GM12878 (cell line): ENCODE measurements at places on chromosomes 4 and X.

DNA sequence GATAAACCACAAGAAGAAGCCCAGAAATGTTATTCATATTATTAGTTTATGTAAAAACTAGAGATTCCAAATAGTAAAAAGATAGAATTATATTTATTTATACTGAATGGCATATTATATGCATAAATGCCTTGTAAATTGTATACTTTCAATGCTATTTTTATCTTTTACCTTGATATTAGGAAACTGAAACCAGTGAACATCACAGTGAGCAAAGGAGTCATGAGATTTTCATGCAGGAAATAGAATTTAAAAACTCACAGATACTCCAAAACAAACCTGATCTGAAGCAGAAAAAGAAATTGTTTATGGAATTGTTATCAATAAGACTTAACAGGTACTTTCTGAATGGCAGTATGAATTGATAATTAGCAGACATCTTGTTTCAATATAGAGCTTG, 207.3 kb upstream of the CENPE start:
- no peak for DNase-seq

DNA sequence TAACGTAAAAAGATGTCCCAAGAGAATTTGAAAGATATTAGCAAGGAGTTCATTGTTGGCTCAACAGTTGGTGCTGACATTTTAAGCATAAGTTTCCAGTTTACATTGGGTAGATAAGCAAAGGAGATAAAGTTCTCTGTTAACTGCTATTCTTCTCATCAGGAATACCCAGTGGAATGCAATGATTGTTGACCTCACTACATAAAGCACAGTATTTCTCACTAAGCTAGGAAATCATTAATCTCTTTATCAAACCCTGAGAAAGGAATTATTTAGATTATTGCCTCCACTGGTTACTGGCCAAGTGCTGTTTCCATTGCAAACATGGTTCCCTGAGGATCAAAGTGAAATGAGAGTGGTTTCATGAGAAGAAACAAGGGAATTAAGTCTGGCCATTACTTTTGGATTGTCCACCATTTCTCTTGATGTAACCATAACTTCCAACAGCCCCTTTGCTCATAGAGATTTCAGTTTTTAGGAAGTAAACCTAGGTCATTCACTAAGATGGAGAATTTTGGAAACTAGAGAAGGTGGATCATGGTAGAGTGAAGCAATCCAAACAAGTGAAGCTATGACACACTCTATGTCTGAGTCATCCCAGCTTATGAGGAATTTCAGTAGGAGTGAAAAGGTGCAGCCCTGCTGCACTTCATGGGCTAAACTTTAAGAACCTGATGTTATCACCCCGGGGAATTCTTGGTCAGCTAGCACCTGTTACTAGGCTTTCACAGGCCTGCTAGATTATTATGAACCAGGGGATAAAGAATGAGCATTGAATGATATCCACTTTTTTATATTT, 163.4 kb downstream of the AREG start:
- no peak for DNase-seq

- no peak for DNase-seq
Measured at GRCh38 chrX:23726191-23726590, 16.9 kb downstream of the ACOT9 start.

DNA sequence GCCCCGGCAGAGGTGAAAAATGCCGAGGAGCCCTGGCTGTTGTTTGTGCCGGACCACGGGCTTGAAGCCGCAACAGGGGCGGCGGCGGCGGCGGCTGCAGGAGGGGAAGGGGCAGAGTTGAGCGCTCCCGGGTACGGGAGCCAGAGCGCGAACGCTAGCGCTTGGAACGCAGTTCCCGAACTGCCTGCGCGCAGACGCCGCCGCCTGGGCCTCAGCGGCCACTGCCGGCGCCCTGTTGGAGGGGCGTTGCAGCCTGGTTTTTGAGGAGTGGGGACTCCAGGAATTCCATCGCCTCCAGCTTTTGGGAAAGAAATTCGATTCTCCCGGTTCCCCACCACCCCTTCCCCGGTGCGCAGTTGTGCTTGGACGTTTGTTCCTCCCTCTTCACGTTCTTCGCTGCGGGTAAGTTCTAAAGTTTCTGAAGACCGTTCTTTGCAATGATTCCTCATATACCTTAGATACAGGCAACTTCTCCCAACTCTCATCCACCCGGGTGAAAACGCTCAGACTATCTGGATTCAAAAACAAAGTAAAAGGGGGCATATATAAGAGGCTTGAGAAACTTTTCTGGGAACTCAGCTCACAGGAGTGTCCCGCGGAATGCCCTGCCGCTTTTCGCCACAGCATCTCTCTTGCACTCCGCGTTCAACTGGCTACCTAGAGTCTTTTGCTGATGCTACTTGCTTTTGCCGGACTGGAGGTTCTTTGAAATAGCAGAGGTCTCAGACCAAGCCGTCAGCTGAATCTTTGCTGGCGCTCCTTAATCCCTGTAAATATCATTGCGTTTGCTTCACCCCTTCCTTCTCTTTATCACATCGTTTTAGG, 1.0 kb downstream of the FAT4 start:
- DNase-seq = no peak

GRCh38 chr4:6601661-6602250, 26.8 kb downstream of the MAN2B2 start:
- DNase-seq = no peak

GRCh38 chr4:69760455-69760854, at the start of gene SULT1B1:
Gene SULT1B1 (minus strand): TSS chr4:69760620. CDS start chr4:69755217, 5,403 bp downstream.
- no peak for DNase-seq

GRCh38 chr4:14809203-14809602, 193.1 kb upstream of the CPEB2 start:
- no peak for DNase-seq
